ENCODE measurements at places on chromosomes 7 and 10.
A peak's percentile ranks its signal among the peaks of the same experiment; 100 is the strongest.

- DNase-seq, result no peak
Measured at GRCh38 chr7:17942231-17942630, 1.9 kb upstream of the SNX13 start.

GRCh38 chr10:47040041-47040491, 128.8 kb downstream of the PTPN20 start:
- DNase-seq, result no peak

DNA sequence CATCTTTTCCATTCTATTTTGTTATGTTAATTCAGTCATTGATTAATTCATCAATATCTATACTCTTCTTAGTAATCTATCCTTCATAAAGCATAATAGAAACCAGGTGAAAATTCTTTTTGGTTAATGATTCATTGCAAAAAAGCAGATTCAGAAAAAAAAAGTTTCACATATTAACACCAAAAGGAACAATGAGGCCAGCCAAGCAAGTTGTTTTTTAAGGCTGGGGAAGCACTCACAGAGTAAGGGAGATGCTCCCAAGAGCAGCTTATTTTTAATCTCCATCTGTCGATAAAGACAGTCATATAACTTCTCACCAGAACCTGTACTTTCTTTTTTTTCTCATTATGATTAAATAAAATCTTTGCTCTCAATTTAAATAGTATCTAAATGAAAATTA, 95.8 kb downstream of the CACNA2D1 start:
- no peak for DNase-seq

GRCh38 chr7:44221231-44221791, 20.5 kb downstream of the YKT6 start:
- DNase-seq, result no peak

GRCh38 chr10:70283445-70284399, at the start of gene NPFFR1:
Gene NPFFR1 (minus strand): TSS chr10:70284004. CDS start chr10:70283676, 328 bp downstream.
- peak; percentile 81 for DNase-seq

DNA sequence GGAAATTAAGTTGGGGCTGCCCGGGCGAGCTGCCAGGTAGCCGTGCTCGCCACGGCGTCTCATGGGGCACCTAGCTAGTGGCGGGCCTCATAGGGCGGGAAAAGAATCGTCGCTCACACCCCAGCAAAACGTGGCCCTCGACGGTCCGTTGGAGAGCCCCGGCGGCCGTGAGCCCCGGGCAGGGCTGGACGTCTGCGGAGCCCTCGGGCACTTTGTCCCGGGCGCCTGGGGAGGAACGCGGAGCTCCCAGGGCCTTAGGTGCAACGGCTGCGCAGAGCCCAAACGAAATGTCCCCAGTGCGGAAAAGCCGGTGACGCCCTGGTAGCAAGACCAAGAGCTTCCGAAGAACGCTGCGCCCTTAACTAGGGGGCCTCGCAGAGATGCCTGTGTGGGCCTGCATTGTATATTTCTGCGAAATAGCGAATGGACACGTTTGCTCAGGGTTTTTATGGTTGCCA, 866 bp upstream of the SFMBT2 start:
- peak; percentile 55 for DNase-seq

DNA sequence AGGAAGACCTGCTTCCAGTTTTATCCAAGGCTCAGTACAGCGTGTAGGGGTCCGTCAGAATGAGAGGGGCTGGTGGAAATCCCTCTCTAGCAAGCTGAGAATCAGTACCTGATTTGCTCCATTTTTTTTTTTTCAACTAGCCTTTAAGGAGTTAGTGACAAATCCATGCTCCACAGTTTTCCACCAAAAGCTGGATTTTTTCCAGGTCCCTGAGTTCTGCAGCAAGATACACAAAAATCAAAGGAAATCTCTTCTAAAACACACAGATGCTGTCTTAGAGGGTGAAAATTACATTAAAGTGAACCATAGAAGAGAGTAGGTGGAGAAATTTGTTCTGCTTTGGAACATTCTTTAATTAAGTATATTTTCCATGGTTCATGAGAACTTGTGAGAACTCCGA, 30.4 kb downstream of the MDFIC start:
- no peak for DNase-seq

DNA sequence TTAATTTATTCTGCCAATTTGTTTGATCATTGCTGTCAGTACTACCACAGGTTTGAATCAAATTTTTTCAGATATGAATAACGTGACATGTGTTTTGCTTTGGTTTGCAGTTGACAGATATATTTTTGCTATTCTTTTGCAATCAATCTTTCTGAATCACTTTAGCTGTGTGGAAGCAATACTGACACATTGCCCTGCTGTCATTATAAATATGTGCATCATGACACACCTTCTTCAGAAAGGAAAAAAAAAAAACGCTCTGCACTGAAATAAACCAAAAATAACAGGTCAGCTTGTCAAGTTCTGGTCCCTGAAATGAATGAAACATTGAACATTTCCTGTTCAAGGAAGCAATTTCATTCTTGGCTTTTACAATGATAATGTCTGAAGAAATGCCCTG, 93.8 kb upstream of the FAM13C start:
- DNase-seq, result no peak

DNA sequence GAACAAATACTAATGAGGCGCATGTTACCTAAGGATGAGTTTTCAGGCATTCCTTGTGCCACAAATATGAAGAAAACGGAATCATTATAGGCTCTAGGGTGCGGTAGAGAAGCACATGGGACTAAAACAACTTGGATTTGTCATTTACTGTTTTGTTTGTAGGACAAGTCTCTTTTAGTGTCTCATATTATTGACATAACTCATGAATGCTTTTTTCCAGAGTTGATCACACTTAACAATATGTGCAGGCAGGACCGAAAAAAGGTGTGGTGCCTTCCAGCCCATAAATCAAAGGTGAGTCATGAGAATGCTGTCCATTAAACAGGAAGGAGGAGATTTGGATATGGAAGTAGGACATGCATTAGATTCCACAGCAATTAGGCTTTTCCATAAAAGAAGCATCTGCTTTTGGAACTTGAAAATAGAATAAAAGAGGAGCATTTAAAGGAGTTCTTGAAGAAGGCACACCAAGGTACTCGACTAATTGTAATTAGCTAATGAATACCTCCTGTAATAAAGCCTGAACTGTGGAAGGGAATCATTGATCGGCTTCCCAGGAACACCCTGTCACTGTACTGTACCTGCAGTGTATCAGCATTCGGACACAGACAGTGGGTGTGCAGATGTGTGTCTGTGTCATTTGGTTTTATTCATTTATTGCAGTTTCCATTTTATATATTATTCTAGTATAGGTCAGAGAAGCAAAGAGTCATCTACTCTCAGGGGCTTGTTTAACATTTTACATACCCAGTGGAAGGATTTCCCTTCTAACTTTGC, 119.7 kb upstream of the KLF14 start:
- DNase-seq, result no peak

GRCh38 chr7:14505906-14506305, 396.6 kb downstream of the DGKB start:
- DNase-seq, result no peak

DNA sequence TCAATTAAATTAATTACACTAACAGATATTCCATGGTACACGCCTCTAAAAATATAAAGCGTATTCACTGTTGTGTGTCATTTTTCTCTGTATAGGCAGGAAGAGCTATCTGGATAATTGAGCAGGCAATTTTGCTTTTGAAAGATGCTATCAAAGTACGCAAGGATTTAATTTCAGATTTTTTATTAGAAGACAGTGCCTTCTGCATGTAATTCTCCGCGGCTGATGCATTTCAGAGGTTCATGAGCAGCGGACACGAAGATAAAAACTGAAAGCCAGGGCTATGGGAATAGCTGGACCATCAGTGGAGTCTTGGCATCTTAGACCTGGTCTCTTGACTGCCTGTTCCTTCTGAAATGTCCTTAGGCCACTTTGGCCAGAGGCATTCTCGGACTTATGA, 35.7 kb upstream of the SDK1 start:
- no peak for DNase-seq

- no peak for DNase-seq
Measured at GRCh38 chr7:54339073-54339472, 203.1 kb upstream of the VSTM2A start.

DNA sequence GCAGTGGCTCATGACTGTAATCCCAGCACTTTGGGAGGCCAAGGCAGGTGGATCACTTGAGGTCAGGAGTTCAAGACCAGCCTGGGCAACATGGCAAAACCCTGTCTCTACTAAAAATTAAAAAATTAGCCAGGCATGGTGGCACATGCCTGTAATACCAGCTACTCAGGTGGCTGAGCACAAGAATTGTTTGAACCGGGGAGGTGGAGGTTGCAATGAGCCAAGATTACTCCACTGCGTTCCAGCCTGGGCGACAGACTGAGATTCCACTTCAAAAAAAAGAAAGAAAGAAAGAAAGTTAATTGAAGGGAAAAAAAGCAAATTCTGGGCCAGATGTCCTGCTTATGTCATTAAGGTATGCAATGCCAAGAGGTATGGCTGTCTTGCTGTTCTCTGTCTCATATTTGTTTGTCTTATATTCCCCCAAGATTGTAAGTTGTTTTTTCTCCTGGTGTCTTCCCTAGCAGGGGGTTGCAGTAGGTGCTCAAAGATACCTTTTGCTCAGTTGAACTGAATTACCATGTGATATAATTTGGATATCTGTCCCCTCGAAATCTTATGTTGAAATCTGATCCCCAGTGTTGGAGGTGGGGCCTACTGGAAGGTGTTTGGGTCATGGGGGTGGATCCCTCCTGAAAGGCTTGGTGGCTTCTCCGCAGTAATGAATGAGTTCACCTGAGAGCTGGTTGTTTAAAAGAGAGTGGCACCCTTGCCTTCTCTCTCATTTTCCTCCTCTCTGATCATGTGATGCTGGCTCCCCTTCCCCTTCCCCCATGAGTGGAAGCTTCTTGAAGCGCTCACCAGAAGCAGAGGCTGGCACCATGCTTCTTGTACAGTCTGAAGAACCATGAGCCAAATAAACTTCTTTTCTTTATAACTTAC, 60.9 kb downstream of the MYOF start:
- no peak for DNase-seq

DNA sequence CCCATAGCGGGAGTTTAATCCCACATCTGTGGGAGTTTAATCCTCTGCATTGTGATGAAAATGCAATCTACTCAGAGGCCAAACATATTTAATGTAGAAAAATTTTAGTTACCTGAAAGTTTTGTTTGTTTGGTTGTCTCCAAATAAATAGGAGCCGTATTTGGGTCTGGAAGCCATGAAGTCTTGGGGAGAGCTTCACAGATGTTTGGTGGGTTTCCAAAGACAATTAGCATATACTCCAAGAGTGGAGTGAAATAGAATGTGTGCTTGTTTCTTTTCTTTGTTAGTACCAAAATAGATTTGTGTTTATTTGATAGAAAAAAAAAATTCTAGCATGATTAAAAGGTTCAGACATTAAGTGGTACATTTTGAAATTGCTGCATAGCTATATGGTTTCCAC, 50.9 kb downstream of the ANK3 start:
- no peak for DNase-seq

DNA sequence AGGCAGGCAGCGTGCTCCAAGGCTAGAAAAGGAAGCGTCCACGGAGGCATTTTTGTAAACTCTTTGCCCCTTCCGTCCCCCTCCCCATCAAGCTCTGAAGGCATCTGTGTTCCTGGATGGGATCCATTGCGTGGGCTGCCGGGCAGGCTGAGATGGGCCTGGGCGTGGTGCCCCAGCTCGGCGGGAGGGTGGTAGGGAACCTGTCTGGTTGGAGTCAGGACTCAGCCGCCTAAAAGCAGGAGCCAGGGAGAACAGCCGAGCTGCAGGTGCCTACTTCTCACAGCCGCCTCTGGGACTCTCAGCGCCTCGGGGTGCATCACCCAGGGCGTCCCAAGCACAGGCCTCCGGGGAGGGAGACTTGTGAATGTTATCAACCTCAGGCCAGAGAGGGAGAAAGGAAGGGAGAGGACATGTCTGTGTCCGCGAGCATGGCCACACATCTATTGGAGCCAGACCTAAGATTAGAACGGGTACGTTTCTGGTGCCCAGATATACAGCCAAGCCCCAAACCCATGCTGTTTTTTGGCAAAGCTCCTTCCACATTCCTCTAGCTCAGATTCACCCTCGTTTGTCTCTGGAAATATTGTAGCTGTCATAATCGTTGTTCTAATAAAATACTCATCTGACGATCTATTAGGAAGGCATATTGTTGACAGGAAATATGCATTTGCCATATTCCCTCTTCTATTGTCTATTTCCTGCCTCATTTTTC, 48.6 kb upstream of the CTBP2 start:
- no peak for DNase-seq

DNA sequence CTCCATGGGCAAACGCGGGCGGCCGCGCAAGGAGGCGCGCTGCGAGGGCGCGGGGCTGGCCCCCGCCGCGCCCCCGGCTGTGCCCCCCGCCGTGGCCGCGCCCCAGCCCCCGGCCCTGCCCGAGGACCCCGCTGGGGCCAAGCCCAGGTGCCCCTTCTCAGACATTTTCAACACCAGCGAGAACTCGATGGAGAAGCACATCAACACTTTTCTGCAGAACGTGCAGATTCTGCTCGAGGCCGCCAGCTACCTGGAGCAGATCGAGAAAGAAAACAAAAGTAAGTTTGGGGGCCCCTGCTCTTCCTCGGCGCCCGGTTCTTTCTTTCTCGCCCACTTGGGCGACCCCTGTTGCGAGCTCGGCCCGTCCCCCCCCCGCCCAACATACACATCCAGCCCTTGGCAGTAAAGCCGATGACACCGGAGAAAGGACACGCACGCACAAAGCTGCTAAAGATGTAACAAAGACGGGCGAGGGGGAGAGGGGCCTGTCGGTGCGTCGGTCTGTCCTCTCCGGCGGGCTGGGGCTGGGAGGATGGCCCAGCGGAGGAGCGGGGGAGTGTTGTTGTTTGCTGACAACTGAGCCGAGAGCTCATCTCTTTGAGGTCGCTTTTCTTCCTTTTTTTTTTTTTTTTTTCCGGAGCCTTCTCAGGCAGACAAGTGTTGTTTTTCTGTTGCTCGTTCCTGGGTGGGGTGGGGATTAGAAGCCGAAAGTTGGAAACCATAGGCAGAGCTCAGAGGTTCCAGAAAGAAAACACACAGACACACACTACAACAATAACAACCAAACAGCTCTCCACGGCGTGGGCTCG, 604 bp downstream of the MXI1 start:
- DNase-seq, result peak; percentile 81

DNA sequence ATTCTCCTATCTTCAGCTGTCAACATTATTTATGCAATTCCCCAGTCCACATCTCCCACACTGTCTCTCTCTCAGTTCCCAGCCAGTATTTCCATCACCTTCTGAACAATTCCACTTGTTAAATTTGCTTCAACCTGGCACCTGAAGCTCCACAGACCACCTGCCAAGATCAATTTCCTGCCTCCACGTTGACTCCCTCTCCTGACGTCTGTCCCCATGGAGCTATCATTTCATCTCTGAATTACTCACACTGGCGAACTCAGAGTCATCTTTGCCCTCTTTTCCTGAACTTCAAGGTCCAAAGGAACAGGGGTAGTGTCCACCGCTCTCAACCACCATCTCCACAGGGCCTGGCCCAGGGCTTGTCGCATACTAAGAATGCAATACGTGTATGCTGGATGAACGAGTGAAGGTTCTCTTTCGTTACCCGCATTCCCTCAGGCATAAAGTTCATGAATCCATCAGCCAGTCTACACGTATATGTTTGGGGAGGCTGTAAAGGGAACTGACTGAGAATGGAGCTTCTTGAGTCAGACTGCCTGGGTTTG, 183.3 kb downstream of the JCAD start:
- DNase-seq, result no peak

All from neural progenitor cell (in vitro differentiated cells).